Muscle of back (tissue), 13 donors: ENCODE measurements at places on chromosomes 4 and X. TPM values are rescaled to one million over a fixed set of nuclear protein-coding genes. Genes with fewer than 3 reads are reported as not detected.

FANCB gene
- polyA plus RNA-seq: 1.7 TPM

EIF4E gene
- polyA plus RNA-seq: 73.5 TPM

WNK3 gene
- 2.8 TPM for polyA plus RNA-seq

DGKK gene
- 0.05 TPM for polyA plus RNA-seq

SMARCA1 gene
- 100 TPM for polyA plus RNA-seq

FDCSP gene
- not detected for polyA plus RNA-seq

MUC7 gene
- polyA plus RNA-seq: not detected

CXCL5 gene
- 0.28 TPM for polyA plus RNA-seq

PGAM4 gene
- polyA plus RNA-seq: not detected

FAM47A gene
- not detected for polyA plus RNA-seq

PCSK1N gene
- polyA plus RNA-seq: 0.23 TPM

SEL1L3 gene
- polyA plus RNA-seq: 16.1 TPM

CXCL3 gene
- 0.19 TPM for polyA plus RNA-seq

FHIP1A gene
- polyA plus RNA-seq: 4.8 TPM

FGG gene
- not detected for polyA plus RNA-seq

ADH6 gene
- 0.27 TPM for polyA plus RNA-seq

TMEM47 gene
- polyA plus RNA-seq: 54.9 TPM

LANCL3 gene
- 0.19 TPM for polyA plus RNA-seq

DNA sequence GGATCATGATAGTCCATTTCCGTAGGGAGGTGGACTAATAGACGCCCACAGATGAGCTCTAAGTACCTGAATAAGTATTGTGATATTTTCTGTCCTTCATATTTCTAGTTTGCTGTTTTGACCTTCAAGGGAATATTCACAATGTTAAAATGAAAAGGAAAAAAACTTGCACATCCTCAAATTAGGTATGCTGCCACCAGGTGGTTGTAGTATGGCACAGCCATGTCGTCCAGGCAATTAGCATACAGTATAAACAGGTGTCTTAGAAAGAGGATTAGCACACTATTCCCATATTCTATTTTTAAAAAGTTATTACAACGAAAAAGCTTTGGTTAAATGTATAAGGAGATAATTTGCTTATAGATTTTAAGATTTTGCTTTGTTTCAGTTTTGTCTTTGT, 802.0 kb downstream of the RPA4 start:
- no peak for DNase-seq

DNA sequence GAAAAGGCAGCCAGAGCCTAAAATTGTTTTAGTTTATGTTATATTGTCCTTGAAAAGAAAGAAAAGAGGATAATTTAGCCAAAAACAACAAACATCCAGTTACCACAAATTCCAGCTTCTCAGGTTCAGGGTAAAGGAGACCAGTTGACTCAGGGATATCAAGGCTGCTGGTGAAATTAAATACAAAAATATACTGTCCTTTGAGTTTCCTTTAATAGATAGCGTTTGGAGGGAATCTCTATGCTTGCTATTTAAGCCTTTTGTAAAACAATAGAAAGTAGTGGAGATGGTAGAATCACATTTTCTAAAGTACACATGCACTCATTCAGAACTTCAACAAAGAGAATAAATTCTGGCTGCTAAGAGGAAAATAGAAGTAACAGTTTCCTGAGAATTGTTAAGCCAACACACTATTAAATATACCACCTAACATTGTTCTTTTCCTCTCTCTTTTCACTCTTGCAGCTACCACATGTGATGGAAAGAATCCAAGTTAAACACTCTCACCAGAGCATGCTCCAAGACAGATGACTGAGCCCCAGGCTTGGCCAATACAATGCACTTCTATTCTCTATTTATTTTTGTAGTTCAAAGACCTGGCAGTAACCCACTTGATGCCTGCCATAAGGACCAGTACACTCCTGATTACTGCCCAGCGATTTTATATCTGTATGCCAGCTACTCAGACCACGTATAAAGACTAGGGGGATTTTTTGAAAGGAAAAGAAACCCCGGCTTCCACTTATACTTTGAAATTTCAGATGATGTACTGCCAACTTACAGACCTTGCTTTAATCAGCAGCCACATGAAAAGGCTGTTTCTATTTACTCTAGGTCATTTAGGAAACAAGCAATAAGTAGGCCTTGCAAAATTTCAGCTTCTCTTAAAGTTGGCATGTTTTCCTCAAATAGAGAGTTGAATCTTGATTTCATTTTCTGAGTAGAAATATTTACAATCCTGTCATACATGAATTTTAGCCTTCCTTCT, 756.9 kb downstream of the FAT4 start:
- peak; percentile 59 for DNase-seq

DNA sequence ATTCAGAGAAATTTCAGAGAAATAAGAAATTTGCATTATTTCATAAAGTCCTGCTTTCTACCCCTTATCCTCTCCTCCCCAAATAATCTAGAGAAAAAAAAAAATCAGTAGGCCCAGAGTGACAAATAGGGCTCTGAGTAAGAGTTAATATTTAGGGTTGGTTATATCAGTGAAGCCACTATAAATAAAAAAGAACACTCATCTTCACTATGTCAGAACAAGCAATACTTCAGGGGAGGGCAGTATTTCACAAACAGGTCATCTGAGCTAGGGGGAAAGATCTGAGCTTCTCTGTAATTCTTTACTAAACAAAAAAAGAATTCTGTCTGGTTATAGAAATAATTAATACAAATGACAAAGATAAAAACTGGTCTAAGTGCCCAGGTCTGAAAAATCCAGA, 39.4 kb downstream of the PDE5A start:
- no peak for DNase-seq

GRCh38 chr4:57360681-57361080, 250.5 kb upstream of the IGFBP7 start:
- no peak for DNase-seq

- DNase-seq: no peak
These were observed at the start of gene MGAT4D for GRCh38 chr4:140497747-140498636. MGAT4D (minus strand) TSS chr4:140498293; CDS start chr4:140498222, 71 bp downstream.

- no peak for DNase-seq
These were observed 12.0 kb downstream of the CXorf58 start for GRCh38 chrX:23919706-23920320.

DNA sequence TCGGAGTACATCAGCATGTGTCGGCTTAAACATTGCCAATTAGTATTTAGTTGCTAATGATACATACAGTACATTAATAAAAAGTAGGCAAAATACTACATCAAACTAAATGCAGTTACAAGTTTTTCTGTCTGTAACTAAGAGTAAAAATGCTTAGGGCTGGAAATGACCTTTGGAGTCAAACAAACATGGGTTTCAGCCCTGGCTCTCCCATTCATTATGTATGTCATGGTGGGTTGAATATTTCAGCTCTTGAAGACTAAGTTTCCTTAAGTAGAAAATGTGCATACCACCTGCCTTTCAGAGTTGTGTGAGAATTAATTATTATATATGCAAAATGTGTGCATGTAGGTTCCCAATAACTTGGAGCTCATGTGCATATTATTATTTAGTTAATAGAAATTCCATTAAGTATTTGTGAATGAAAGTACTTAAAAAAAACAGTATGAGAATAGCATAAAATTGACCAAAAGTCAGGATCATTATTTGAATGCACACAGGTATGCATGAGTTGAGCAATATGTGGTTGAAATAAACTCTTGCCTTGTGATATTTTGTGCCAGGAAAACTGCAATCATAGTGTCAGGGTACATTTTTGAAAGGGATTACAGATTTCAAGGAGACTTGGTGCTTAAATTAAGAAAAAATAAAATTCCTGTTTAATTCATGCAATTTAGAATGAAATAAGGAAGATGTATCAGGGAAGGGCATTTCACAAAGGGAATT, 2048.7 kb downstream of the PCDH7 start:
- DNase-seq: no peak

- DNase-seq: no peak
These were observed 78.5 kb downstream of the ANXA3 start for GRCh38 chr4:78629991-78630541.

DNA sequence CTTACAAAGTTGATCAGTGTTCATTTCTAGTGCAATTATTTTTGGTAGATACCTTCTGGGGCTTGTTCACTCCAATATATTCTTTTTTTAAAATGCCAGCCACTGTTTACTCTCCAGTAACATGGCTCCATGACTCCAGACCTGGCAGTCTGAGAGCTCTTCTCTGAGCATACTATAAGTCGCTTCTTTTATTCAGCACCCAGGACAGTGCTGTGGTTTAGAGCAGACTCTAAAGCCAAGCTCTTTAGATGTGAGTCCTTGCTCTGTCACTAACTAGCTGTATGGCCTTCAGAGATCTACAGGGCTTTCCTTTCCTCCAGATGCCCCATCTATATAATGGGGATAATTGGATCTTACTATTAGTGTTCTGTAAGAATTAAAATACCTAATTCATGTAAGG, 200.2 kb upstream of the FAM241A start:
- no peak for DNase-seq

DNA sequence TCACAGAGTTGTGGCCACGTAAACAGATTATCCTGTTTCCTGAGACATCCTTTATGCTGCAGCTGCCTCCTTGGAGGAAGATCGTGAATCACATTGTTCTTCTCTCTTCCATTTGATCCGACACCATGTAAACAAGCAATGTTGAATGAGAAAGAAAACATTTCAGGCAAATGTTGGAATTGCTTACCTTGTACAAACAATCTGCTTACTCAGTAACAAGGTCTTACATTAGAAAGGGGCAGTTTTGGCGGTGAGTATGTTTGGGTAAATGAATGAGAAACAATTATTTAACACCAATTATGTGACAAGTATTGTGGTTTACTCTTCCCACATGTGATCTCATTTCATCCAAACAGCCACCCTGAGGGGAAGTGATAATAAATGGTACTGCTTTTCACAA, 637.8 kb downstream of the RAB28 start:
- DNase-seq: no peak

DNA sequence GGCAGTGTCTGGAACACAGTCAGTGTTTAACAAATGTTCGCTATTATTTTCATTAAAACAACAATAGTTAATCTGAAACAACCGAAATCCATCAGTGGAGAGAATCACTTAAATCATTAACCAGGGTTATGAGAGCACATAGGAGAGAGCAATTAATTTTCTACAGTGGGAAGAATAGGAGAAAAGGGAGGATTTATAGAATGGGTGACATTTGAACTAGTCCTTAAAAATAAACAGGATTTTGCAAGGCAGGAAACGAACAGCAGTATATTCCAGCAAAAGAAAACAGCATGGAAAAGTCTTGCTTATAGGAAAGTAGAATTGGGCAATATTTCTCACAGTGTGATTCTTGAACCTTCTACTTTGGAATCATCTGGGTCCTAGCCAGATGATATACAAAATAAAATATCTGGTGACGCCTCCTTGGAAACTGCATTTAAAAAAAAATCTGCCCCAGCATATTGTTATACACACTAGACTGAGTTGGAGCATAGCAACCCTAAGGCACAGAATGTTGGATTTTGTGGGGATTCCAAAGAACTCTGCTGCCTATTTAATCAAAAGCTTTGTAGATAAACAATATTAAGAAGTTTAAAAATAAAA, 56.1 kb downstream of the INTS12 start:
- DNase-seq: no peak

DNA sequence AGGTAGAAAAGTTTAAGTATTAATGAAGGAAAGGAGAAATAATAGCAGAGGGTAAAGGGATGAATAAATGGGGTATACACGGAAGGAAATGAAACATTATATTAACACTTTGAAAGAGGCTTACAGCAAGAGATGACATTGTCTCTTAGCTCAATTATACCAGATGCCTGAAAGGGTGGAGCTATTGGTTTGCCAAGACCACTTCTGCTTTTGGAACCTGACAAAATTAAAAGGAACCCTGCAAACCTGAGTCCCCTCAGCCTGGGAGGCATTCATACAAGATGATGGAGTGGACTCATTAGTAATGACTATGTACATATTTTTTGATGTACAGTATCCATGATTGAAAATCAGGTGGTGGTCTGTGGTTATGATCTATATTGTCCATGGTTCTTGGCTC, 45.1 kb upstream of the HPF1 start:
- no peak for DNase-seq

DNA sequence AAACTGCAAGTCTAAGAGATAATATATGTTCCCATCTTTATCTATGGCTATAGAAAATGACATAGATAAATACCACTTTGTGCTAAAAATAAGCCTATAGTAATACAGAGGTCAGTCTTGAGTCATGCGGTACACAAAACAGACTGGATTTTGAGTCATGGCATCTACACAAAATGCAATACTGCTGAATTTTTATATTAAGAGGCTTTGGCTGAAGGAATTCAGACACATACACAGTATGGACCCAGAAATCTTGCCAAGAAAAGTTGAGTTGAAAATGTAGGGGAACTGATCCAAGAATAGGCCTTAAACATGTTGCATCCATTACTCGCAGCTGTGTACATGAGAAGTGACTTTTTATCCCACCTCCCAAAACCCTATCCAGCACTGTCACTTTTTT, 184.4 kb downstream of the TENM3 start:
- peak; percentile 84 for DNase-seq

GRCh38 chr4:545612-546011, 30.5 kb downstream of the TMEM271 start:
- no peak for DNase-seq

GRCh38 chrX:116873671-116874070, 410.9 kb upstream of the CT83 start:
- no peak for DNase-seq

DNA sequence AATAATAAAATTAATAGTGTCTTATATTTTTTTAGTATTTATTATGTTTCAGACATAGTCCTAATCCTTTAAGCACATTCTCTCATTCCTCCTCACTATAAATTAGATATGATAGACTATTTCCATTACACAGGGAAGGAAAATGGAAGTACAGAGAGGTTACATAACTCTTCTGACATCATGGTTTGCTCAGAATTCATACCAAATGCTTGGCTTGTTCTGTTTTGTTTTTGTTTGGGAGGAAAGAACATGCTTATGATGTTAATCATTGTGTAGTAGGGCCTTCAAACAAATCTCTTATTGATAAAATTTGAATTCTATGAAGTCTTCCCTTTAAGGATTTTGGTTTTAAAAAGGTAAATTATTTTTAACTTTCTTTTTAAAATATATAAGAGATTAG, 59.5 kb downstream of the RXFP1 start:
- no peak for DNase-seq

- no peak for DNase-seq
These were observed 280.5 kb upstream of the EDA2R start for GRCh38 chrX:66919280-66919832.

GRCh38 chrX:115592997-115593734, 32.2 kb downstream of the PLS3 start:
- DNase-seq: no peak

DNA sequence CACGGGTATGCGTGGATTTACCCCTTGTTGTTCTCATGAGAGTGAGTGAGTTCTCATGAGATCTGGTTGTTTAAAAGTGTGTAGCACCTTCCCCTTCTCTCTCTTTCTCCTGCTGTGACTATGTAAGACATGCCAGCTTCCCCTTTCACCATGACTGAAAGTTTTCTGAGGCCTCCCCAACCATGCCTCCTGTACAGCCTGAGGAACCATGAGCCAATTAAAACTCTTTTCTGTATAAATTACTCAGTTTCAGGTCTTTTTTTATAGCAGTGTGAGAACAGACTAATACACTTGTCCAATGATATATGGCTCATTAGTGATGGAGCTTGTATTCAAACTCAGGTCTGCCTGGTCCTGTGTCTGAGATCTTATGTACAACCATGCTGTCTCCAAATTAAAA, 28.5 kb upstream of the RTL3 start:
- DNase-seq: no peak

- no peak for DNase-seq
These were observed 77.2 kb downstream of the DMD start for GRCh38 chrX:33134164-33134563.
